ENCODE measurements at places on chromosomes 7 and 10.

DNA sequence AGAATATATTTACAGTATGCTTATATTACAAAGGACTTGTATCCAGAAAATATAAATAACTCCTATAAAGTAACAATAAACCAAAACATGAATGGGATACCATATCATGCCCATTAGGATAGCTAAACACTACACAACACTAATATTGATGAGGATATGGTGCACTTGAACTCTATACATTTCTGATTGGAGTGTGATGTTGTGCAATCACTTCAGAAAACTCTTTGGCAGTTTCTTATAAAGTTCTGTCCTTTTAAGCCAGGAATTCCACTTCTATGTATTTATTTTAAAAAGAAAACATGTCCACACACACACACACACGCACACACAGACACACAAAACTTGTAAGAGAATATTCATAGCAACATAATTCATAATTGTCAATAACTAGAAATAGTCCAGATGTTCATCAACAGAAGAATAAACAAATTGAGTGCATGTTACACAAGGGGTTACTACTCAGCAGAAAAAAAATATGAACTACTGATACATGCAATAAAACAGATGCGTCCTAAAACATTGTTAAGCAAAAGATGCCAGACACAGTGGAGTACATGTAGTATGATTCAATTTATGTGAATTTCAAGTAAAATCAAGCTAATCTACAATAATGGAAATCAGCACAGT, 416.0 kb downstream of the PLXDC2 start:
- DNase-seq: no peak

DNA sequence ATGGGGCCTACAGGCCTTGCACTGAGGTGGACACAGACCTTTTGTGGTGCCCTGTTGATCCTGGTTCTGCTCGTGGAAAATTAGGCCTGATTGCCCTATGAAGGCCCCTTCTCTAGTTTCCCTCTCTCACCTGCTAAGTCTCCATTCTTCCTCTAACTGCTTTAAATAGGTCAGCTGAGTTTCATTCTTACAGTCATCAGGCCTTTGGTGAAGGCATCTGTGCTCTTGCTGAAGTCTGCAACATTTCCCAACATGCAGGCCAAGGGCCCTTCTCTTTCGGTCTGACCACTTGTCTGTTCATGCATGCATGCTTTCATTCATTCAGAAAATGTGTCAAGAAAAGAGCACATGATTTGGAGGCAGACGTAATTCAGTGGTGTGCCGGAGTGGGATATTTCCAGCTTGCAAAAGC, 244.0 kb downstream of the BUB3 start:
- no peak for DNase-seq

DNA sequence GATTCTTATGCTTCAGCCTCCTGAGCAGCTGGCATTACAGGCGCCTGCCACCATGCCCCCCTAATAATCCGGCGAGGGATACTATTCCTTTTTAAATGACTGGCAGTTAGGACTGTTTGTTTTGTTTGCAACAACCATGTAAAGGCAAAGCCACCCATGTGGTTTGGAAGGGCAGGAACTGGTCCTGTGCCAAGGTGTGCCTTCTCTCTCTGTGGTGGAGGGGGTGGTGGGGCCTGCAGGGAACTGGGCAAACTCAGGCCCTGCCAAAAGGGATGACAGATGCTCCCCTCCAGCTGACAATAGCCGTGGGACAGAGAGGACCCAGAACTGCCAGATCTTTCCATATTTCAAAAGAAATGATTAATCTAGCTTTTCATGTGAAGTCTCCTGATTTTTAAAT, 23.5 kb upstream of the WAPL start:
- no peak for DNase-seq

DNA sequence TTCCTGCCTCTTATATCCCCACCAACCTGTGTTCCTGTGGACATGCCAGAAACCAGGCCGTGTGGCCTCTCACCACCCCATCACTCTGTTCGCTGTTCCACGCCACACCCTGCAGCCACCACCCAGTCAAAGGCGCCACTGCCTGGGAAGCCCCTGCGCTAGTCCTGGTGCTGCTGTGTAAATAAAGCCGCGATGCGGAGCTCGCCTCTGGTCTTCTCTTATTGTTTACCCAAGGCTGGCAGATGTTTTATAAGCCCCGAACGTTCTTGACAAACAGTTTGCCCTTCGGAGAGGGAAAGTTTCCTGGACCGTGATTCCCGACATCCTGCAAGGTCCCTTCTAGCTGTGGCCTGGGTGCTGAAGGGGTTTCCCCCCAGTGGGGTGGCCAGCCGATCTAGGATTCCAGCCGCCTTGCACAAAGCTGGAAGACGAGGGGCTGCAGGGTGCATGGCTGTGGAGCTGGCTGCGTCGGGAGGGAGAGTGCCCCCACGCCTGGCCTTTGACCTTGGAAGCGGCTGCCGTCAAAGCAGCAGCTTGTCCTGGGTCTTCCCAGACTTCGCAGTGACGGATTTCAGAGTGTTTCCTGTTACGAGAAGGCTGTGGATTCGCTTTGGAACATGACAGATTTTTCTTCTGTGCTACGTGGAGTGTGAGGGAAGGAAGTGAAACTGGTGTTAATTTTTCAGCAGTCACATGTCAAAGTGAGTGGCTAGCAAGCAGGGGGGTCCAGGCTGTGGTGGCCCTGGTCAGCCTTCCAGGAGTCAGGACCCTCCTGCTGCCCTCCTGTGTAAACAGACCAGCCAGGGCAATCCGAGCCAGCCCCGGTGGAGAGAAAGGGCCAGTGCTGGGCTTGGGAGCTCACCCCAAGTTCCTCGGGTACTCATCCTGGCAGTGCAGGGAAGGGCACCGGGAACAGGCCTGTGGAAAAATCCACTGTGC, 61.6 kb downstream of the LHPP start:
- DNase-seq: no peak

GRCh38 chr10:122290833-122291532, 19.9 kb downstream of the BTBD16 start:
- no peak for DNase-seq

- no peak for DNase-seq
These were observed 29.3 kb upstream of the FOXL3 start for GRCh38 chr7:260441-261281.

DNA sequence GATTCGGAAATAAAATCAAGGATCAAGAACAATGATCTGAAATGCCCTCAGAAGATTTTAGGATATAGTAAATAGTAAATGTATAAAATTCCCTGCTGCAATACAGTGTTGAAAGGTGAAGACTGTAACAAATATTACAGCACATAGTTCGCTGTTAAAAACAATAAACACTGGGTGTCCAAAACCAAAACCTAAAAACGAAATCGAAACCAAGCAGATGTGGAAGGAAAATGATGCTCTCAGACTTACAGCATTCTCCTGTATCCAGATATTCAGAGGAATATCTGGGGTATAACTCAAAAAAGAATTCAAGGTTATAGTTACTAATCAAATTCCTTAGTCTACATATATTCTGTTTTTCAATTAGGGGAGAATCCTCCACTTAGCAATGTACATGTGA, 708.1 kb upstream of the PCDH15 start:
- no peak for DNase-seq

DNA sequence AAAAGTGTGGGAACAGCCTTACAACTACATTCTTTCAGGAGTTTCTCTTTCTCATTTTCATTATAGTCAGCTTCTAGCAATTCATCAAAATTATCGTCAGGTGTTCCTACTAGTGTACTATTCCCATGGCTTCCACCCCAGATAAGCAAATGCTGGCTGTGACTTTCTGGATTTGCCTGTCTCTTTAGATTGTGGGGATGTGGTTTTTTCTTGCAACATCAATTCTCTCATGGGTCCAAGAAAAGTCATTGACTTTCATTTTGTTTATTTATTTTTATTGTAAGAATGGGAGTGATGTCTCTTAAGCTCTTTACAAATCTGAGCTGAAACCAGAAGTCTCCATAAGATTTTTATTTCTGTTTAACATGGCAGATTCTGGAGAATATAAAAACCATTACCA, 349.7 kb upstream of the SEMA3C start:
- DNase-seq: peak; percentile 21

DNA sequence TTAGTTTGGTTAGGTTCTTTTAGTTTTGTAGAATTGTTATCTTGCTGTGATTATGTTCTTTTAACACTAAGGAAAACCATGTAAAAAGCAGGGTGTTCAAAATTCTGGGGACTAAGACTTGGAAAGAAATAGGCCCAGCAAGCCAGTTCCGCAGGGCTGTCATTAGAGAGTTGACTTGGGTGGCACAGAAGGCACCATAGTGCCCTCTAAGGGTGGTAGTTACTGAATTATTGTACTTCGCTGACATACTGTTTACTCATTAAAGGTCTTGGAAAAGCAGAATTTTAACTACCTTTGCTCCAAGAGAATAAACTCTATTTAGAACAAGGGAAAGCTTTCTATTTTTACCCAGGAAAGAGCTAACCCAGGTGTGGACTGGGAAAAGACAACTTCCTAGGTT, 86.5 kb downstream of the OTUD1 start:
- DNase-seq: peak; percentile 39

DNA sequence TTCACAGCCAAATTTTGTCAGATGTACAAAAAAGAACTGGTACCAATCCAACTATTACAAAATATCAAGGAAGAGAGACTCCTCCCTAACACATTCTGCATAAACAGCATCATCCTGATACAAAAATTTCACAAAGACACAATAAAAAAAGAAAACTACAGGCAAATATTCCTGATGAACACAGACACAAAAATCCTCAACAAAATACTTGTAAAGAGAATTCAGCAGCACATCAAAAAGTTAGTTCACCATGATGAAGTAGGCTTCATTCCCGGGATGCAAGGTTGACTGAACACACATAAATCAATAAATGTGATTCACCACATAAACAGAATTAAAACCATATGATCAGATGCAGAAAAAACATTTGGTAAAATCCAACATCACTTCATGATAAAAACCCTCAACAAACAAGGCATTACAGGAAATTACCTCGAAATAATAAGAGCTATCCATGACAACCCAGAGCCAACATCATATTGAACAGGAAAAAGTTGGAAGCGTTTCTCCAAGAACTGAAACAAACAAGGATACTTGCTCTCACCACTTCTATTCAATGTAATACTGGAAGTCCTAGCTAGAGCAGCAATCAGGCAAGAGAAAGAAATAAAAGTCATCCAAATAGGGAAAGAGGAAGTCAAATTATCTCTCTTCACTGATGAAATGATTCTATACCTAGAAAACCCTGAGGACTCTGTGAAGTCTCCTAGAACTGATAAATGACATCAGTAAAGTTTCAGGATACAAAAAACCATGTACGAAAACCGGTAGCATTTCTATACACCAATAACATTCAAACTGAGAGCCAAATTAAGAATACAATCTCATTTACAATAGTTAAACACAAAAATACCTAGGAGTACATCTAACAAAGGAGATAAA, 223.1 kb downstream of the REEP3 start:
- DNase-seq: peak; percentile 7

- peak; percentile 31 for DNase-seq
These were observed 34.4 kb upstream of the CUL1 start for GRCh38 chr7:148664324-148664723.

- peak; percentile 66 for DNase-seq
These were observed 120.1 kb upstream of the ACBD5 start for GRCh38 chr10:27360581-27361172.

- DNase-seq: peak; percentile 51
These were observed at the start of gene FBXW4 for GRCh38 chr10:101694674-101695403. TSS of gene FBXW4 (minus strand) at chr10:101695170. CDS start at chr10:101695105, 65 bp downstream.

GRCh38 chr10:32065856-32066255, 9.6 kb upstream of the KIF5B start:
- DNase-seq: peak; percentile 71

DNA sequence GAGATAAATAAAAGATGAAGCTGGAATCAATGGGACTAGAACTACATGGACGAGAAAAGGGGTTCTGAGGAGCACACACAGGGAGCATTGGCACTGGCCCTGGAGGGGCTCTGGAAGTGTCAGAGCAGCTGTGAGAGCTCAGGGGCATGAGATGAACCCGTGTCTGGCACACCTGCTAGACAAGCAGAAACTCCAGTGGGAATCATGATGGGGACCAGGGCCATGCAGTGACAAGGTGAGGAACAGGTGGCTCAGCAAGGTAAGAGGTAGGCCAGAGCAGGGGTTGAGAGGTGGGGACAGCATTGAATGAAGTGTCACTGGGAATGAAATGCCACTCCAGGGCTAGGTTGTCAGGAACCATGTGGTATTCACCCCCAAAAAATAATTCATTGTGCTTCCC, 588.5 kb downstream of the GRID1 start:
- no peak for DNase-seq

- peak; percentile 43 for DNase-seq
These were observed 443 bp downstream of the RNF32 start for GRCh38 chr7:156640949-156641485.

DNA sequence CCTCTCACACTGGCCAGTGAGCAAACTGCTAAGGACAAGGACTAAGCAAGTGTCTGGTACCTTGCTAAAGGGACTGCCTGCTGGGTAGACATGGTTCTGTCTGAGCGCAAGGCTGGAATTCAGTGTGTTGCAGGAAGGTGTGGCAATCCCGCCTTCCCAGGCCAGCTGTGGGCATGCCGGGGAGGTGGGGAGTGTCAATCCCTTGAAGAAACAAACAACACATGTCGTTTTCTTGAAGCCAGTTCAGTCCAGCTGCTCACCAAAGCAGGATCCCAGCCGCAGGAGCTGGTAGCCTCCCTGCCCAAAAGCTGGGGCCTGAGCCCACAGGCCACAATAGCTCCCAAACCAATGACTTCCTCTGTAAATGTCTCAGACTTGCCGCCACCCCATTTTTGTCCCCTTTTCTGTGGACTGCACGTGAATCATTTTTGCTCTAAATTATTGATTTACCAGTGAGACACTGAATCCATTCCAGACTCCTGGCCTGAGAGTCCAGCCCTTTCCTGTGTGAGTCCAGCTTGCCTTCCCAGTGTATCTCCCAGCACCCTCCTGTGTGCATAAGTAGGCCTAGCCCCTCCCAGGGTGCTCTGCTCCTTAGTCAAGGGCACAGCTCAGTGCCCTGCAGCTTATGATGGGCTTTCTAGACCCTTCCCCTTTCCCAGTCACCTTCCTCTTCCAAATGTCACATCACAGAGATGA, 166.8 kb downstream of the RGS10 start:
- DNase-seq: peak; percentile 16

GRCh38 chr10:107144490-107144889, 20.0 kb downstream of the SORCS1 start:
- no peak for DNase-seq

DNA sequence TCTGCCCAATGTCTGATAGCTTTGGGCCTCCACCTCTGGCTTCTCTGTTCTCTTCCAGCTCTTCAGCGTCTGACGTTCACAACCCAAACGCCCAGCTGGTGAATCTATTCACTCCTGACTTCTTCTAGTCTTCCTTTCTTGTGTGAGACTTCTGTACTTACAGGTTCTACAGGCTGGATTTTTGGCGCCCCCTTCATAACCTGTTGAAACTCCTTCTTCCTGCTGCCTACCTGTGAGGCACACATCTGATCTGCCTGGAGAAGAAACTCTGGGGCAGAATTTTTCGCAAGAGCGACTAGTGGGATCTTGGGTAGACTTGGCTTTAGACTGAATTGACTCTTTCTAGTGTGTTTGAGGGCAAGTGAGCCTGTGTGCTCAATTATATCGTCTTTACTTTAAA, 249.3 kb downstream of the REEP3 start:
- DNase-seq: no peak

- DNase-seq: peak; percentile 49
These were observed 202.7 kb downstream of the PARD3 start for GRCh38 chr10:34612446-34612845.

- DNase-seq: peak; percentile 55
These were observed 12.3 kb downstream of the DDC start for GRCh38 chr7:50552921-50553320.

GRCh38 chr7:77454802-77455201, 38.7 kb upstream of the GSAP start:
- DNase-seq: peak; percentile 32

GRCh38 chr10:121927318-121927840, 452 bp downstream of the ATE1 start:
- DNase-seq: peak; percentile 55

- no peak for DNase-seq
These were observed 32.4 kb downstream of the CALML3 start for GRCh38 chr10:5557040-5557721.
